Umbilical cord (tissue), 2 donors: ENCODE measurements at places on chromosomes 5 and 9.
A peak's percentile ranks its signal among the peaks of the same experiment; 100 is the strongest.

DNA sequence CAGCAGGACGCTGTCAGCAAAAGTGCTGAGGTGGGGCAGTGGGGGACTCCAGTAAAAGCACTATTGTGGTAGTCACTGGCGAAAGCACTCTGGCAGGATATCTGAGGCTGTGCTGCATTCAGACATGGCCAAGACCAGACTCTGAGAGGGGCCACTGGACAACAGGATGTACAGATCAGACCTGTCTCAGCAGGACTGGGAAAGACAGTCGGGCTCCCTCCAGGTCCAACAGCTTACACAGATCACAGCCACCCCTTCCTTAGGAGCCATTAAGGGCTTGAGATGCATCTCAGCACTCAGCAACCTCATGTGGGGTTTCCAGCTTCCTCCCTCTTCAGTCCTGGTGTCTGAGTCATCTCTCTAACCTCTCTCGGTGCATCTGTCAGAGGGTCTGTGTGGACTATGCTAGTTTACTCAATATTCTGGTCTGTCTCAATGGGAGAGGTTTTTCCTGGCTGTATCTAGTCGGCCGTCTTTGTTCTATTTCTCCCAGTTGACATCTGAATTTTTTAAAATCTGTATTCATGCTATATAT is 154.5 kb downstream of the CWC27 start:
- DNase-seq = no peak

GRCh38 chr5:124365361-124365801 is 381.1 kb downstream of the ZNF608 start:
- no peak for DNase-seq

GRCh38 chr9:112348257-112349007 is 15.0 kb upstream of the PTBP3 start:
- DNase-seq = peak; percentile 86

DNA sequence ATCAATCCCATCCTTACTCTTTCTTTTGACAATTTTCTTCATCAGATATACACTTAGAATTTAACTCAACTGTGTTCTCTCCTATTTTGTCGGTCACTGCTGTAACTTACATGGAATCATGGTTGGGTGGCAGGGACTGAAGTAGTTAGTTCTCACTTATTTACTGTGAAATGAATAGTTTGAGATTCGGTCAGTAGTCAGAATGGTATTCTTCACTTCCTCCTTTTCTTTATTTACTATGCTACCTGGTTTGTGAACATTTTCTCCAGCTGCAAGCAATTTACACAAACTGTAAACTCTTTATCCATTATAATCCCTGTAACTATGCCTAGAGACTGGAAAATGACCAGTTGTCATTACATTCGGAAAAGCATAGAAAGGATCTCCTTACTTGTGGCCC is 41.5 kb upstream of the GDNF start:
- DNase-seq = no peak

DNA sequence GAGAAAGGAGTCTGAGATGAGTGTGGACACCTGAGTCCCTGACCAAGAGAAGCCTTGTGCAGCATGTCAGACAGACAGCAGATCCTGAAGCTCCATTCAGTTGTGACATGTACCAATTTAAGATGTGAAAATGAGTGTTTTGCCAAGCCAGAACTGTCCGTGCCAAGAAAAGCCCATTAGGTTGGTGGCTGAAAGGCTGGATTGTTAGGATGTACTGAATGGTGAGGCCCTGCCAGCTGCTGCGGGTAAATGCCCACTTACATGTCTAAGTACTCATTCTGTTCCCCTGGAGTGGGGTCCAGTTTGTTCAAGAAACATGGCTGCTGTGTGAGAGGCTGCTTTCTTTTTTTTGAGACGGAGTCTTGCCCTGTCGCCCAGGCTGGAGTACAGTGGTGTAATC is 14.6 kb downstream of the DAPK1 start:
- DNase-seq = no peak

DNA sequence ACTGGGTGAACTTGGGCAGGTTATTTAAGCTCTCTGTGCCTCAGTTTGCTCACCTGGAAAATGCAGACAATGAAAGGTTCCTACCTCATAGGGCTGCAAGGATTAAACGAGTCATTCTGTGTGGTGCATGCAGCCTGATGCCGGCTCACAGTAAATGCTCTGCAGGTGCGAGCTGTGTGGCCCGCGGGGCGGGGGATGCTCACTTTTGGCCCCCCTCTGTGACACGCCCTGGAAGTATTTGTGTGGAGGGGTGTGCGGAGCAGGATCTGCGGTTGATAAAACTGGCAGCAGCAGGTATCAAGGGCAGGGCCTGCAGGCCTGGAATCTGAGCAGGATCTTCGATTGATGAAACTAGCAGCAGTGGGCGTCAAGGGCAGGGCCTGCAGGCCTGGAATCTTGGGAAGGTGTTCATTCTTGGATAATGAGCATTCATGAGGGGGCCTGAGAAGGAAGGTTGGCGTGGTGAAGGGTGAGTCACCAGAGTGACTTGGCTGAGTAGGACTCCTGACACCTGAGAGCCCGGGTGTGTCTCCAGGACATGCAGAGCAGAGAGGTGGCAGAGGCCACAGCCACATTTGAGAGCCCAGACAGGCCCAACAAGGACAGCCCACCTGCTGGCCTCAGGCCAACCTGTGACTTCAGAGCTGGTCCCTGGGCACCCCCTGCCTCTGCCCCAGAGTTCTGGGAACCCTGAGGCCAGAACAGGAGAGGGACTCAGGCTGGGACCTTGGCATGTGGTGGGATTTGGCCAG is 11.9 kb downstream of the UNC5A start:
- no peak for DNase-seq

- peak; percentile 71 for DNase-seq
Measured at GRCh38 chr5:139474890-139475791, 4.3 kb downstream of the SMIM33 start.

DNA sequence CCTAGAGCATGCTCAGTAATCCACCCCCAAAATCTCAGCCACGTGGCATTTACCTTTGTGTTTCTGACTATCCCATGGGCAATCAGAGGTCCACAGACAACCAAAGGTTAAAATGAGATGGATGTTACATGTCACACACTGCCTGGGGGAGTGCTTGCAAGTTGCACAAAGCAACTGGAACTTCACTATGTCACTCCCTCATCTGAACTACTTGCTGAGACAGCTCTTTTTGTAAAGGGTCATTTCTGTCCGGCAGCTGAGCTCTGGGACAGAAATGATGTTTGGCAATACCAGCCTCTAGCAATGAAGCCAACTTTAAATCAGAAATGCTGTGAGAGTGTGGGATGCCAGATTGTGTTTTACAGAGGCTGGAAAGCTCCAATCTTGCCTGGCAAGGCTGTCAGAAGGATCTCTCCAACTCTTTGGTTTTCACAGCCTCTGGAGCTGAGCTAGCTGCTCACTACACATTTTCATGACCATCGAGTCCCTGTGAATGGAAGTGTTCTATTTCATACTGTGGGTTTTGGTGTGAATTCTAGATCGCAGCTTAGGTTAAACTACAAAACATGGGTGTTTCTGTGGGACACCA is 66.3 kb upstream of the TMEM215 start:
- no peak for DNase-seq

- no peak for DNase-seq
Measured at GRCh38 chr5:174172152-174172551, 126.6 kb downstream of the NSG2 start.

GRCh38 chr5:171709930-171710329 is 75.7 kb upstream of the SMIM23 start:
- DNase-seq = no peak

GRCh38 chr5:92841604-92842155 is 739.3 kb downstream of the NR2F1-AS1 start:
- DNase-seq = no peak

- peak; percentile 59 for DNase-seq
Measured at GRCh38 chr5:10856683-10857337, 95.8 kb upstream of the DAP start.

DNA sequence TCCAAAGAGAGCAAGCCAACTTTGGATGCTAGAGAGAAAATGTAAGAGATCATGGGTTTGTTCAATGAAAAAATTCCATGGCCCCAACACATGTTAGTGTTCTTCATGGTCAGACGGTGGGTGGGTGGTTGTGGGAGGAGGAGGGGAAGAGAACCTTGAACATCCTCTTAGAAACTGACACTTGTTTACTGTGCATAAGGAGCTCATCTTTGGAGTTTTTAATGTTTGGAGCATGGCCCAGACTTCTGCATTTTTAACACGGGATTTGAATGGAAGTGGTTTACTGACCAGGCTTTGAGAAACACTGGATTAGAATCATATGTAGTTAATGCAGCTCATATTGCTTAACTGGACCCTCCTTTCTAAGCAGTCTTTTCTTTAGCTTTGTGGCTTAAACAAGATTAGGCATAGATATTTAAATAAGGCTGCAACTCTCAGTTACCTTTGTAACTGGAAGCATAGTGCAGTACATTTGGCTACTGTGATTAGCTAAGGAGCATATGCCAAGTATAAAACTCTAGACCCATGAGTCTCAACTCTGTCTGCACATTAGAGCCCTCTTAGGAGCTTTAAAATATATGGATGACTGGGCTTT is 60.1 kb downstream of the FOCAD start:
- DNase-seq = peak; percentile 9

DNA sequence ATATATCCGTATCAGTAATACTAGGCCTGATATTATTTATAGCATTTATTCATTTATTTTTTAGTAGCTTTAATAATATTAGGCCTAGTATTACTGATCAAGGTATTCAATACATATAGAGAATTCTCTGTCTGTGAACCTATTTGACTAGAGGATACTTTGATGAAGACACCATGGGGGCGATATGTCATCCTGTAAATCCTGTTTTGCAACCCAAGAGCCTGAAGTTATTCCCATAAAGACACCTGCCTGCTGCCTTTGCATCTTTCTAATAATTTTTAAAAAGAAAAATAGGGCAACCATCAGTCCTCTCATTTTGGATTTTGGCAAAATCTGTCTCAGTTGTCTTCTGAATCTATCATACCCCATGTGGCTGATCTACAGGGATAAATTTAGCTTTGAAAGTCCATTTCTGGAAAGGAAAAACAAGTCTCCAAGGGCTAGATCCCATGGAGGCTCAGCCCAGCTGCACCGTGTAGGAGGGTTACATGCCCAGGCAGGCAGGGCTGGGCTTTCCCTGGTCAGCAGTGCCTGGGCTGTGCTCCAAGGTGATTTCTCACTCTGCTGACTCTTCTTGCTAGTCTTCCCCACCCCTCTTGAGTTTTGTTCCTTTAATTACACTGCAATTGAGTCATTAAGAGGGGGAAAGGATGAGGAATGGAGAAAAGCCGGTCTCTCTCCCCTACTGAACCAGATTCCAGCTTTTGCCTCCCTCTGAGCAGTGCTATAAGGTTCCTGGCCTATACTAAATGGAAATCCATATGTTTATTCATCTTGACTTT is 169.0 kb downstream of the TRIM32 start:
- DNase-seq = peak; percentile 22

DNA sequence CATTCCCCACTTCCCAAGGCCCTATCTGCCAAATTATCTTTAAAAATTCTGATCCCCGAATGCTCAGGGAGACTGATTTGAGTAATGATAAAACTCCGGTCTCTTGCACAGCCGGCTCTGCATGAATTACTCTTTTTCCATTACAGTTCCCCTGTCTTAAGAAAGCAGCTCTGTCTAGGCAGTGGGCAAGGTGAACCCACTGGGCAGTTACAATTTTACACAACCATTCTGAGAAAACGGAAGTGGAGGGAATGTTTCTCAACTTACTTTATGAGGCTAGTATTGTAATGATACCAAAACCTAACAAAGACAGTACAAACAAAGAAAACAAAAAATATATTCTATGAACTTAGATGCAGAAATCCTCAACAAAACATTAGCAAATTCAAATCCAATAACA is 100.0 kb downstream of the MCTP1 start:
- no peak for DNase-seq

GRCh38 chr5:119079318-119079921 is 8.5 kb downstream of the DMXL1 start:
- DNase-seq = peak; percentile 74

DNA sequence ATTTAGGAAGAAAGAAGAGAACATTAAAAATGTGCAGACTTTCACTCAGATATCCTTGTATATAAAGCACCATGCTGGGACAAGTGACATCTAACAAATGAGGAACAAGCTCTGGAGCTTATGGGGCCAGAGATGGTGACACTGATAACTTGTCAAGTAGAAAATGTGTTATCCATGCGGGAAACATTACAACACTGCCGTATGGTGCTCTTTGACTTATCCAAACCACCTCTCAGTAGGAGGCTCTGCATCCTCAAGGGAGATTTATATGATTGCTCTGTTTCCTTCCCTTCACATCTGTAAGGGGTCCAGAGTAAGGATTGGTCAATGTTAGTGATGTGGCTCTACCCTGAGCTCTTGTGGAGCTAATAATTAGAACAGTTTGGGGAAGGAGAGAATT is 23.5 kb downstream of the KCTD16 start:
- DNase-seq = no peak

DNA sequence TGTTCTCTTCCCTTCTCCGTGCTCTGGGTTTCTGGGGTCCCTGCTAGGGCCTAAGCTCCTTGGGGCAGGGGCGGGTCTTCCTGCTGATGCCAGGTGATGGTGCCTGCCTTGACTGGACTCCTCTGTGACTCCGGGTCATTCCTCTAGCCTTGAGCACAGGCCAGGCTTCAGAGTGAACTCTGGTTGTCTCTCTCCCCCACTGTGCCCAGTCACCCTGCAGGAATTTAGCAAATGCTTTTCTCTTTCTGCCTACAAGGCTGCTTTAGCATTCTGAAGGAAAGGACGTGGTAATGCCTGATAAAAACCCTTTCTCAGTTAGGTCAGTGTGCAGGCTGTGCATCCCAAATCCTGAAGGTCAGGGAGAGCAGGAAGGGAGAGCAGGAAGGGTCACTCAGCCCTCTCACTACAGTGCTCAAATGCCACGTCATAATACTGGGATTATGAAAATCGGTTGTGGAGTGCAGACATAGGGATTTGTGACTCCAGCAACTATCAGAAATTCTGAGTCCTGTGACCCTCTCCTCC is 2.7 kb downstream of the CXCL14 start:
- DNase-seq = peak; percentile 62

- peak; percentile 87 for DNase-seq
Measured at GRCh38 chr5:141040771-141041426, 10.3 kb upstream of the PCDHB1 start.

GRCh38 chr5:100647461-100648230 is 112.5 kb downstream of the FAM174A start:
- peak; percentile 43 for DNase-seq

DNA sequence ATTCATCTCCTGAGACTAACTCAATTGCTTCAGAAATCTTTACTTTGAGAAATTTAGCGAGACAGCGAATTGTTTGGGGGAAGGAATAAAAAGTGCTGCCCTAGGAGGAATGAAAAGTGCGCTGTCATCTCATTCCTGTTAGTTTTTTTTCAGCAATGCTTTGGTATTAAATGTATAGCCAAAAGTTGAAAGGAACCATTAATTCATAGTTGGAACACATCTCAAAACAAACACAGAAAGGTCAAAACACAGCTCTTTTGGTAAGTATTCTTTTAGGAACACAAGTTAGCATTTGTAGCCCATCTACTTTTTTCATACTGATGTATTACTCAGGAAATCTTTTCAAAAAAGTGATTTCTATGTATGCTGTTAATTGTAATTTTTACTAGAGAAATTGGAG is 109.1 kb downstream of the NNT start:
- no peak for DNase-seq
